ENCODE measurements at places on chromosomes 16 and 17. TPM values are rescaled to one million over a fixed set of nuclear protein-coding genes. Genes with fewer than 3 reads are reported as not detected.

The GABARAP gene
- total RNA-seq, result 222 TPM

The MMP25 gene
- 24.3 TPM for total RNA-seq

DNA sequence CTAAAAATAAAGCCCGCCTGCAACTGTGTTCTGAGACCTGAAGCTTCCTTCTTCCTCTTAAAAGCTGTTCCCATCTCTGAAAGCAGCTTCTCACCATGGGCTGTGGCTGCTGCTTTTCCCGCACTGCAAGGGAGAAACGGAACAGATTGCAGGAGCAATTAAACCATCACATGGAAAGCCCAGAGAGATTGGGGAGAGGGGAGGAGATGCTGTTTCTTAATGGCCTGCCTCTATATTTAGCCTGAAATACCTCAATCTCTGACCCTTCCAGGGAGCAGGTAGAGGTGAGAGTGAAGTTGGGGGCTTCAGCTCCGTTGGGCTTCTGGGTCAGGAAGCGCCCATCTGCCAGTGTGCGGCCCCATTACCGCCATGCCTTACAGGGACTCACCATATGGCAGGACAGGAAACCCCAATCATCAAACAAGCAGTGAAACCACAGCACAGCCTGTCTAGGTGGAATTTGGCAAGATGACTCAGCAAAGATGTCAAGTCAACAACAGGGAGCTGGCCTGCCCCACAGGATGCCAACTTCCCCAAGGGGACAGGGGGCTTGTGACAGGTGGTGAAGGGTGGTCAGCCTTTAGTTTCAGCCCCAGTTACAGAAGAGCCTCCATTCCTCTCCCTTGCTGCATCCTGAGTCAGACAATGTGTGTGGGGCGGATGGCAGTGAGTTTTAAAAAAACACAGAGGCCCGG, 286.6 kb upstream of the CCL2 start:
- no peaks in the 10 kb centered on the region for H3K36me3 ChIP-seq
- H3K27ac ChIP-seq, result no peak overlapping the region
- no peak overlapping the region for H3K4me3 ChIP-seq
- H3K4me1 ChIP-seq, result peaks cover 23% of the 10 kb centered on the region
- no peaks in the 10 kb centered on the region for H3K27me3 ChIP-seq
- no peak for DNase-seq

DNA sequence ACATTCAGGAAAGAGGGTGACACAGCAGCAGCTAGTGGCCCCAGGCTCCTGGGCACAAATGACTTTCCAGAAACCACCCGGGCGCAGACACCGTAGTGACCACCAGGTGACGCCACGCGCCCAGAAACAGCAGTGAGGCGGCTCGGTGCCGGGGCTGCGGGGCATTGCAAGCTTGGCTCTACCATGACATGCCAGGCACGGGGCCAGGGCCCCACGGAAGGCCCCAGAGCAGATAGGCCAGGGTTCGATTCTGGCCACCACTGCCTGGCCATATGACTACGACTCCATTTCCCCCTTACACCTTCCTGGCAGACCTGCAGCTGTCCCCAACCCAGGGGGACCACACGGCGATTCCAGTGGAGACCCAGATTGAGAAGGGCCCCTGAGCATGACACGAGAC, 6.7 kb downstream of the RHBDF1 start:
- peaks cover 39% of the 10 kb centered on the region for H3K36me3 ChIP-seq
- H3K27ac ChIP-seq, result no peak overlapping the region
- DNase-seq, result peak; percentile 95

GRCh38 chr17:45852535-45853297, 8.0 kb downstream of the SPPL2C start:
- H3K4me3 ChIP-seq, result no peak overlapping the region
- no peak overlapping the region for H3K27ac ChIP-seq
- peak; percentile 70 for DNase-seq
- no peaks in the 10 kb centered on the region for H3K27me3 ChIP-seq

- peaks cover 47% of the 10 kb centered on the region for H3K27me3 ChIP-seq
- H3K27ac ChIP-seq, result no peak overlapping the region
- no peak overlapping the region for H3K4me3 ChIP-seq
- no peak for DNase-seq
These were observed 8.4 kb downstream of the HNF1B start for GRCh38 chr17:37736428-37736827.

The SLC47A1 gene
- 3.6 TPM for total RNA-seq

GRCh38 chr17:78748048-78748729, 33.9 kb downstream of the CYTH1 start:
- H3K4me3 ChIP-seq, result peak overlapping the region; percentile 13
- no peaks in the 10 kb centered on the region for H3K36me3 ChIP-seq
- H3K27ac ChIP-seq, result peak overlapping the region; percentile 88
- DNase-seq, result no peak

- H3K27ac ChIP-seq, result no peak overlapping the region
- H3K36me3 ChIP-seq, result no peaks in the 10 kb centered on the region
- no peak for DNase-seq
- no peaks in the 10 kb centered on the region for H3K27me3 ChIP-seq
- no peaks in the 10 kb centered on the region for H3K4me1 ChIP-seq
These were observed 145.8 kb downstream of the SPACA3 start for GRCh38 chr17:33137426-33137825.

- DNase-seq, result no peak
- no peaks in the 10 kb centered on the region for H3K27me3 ChIP-seq
- no peaks in the 10 kb centered on the region for H3K4me1 ChIP-seq
- peaks cover 3% of the 10 kb centered on the region for H3K36me3 ChIP-seq
- H3K27ac ChIP-seq, result no peak overlapping the region
- H3K4me3 ChIP-seq, result no peak overlapping the region
These were observed 187.0 kb downstream of the IRX3 start for GRCh38 chr16:54099627-54100026.

DNA sequence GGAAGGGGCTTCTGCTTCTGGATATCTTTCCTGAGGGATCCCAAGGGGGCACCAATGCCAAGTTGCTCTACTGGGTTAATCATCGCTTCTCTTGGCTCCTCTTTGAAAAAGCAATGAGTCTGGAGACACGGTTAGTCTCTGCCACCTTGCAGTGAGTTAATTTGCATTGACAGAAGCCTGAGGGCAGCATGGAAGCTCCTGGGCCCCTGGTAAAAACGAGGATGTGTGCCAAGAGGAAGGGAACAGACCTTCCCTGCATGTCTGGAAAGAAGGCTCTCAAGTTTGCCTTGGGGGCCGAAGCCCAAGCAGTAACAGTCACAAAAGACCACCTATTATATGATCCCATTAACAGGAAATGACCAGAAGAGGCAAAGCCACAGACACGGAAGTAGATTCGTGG, 86.7 kb downstream of the IRX5 start:
- DNase-seq, result no peak
- no peak overlapping the region for H3K27ac ChIP-seq
- H3K36me3 ChIP-seq, result no peaks in the 10 kb centered on the region
- H3K4me1 ChIP-seq, result no peaks in the 10 kb centered on the region
- H3K4me3 ChIP-seq, result no peak overlapping the region
- H3K27me3 ChIP-seq, result no peaks in the 10 kb centered on the region

GRCh38 chr16:9867176-9867575, 315.1 kb downstream of the GRIN2A start:
- no peaks in the 10 kb centered on the region for H3K4me1 ChIP-seq
- H3K27ac ChIP-seq, result no peak overlapping the region
- DNase-seq, result no peak
- no peaks in the 10 kb centered on the region for H3K36me3 ChIP-seq
- no peak overlapping the region for H3K4me3 ChIP-seq

DNA sequence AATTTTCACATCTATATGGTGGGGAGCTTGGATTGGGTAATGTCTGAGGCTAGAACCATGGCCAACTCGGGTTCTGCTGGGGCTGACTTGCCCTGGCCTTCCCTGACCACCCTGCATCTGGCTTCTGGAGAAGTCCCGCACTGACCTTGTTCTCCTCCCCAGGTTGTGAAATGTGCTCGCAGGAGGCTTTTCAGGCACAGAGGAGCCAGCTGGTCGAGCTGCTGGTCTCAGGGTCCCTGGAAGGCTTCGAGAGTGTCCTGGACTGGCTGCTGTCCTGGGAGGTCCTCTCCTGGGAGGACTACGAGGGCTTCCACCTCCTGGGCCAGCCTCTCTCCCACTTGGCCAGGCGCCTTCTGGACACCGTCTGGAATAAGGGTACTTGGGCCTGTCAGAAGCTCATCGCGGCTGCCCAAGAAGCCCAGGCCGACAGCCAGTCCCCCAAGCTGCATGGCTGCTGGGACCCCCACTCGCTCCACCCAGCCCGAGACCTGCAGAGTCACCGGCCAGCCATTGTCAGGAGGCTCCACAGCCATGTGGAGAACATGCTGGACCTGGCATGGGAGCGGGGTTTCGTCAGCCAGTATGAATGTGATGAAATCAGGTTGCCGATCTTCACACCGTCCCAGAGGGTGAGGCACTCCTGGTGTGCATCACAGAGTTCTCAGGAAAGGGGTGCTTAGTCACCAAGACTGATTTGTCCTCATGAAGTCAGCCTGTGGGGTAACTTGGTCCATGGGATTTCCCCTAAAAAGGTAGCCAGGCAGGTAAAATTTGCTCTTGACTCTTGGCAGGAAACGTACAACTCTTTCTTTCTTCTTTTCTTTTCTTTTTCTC, 6.1 kb downstream of the NOD2 start:
- no peak overlapping the region for H3K27ac ChIP-seq
- no peaks in the 10 kb centered on the region for H3K36me3 ChIP-seq
- H3K27me3 ChIP-seq, result no peaks in the 10 kb centered on the region
- H3K4me3 ChIP-seq, result no peak overlapping the region

Measured in spleen (tissue), 13 donors.